ENCODE measurements at places on chromosomes 13 and 19.
A peak's percentile ranks its signal among the peaks of the same experiment; 100 is the strongest.

- H3K27ac ChIP-seq = no peak overlapping the region
- H3K27me3 ChIP-seq = no peaks in the 10 kb centered on the region
- H3K4me1 ChIP-seq = no peaks in the 10 kb centered on the region
- no peak overlapping the region for H3K4me3 ChIP-seq
- H3K36me3 ChIP-seq = no peaks in the 10 kb centered on the region
- no peak for DNase-seq
Measured at GRCh38 chr13:35812736-35813135, 318.4 kb downstream of the DCLK1 start.

GRCh38 chr19:38162094-38162493 is 61.9 kb downstream of the DPF1 start:
- H3K4me3 ChIP-seq = no peak overlapping the region
- peaks cover 15% of the 10 kb centered on the region for H3K36me3 ChIP-seq
- no peaks in the 10 kb centered on the region for H3K27me3 ChIP-seq
- H3K27ac ChIP-seq = no peak overlapping the region
- no peaks in the 10 kb centered on the region for H3K4me1 ChIP-seq

DNA sequence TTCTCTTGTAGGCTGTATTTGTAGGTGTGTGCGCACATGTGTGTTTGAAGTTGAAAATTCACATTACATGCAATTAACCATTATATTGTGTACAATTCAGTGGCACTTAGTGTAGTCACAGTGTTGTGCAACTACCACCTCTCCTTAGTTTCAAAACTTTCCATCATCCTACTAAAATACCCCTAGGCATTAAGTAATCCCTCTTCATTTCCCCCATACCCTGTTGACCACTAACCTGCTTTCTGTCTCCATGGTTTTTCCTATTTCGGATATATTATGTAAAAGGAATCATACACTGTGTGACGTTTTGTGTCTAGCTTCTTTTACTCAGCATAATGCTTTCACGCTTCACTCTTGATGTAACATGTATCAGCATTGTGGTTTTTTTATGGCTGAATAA is 16.1 kb downstream of the LSM14A start:
- H3K4me3 ChIP-seq = no peak overlapping the region
- DNase-seq = no peak
- no peaks in the 10 kb centered on the region for H3K36me3 ChIP-seq
- H3K4me1 ChIP-seq = peaks cover 53% of the 10 kb centered on the region
- no peaks in the 10 kb centered on the region for H3K27me3 ChIP-seq
- peak overlapping the region; percentile 65 for H3K27ac ChIP-seq

- no peak overlapping the region for H3K4me3 ChIP-seq
- peaks cover 4% of the 10 kb centered on the region for H3K36me3 ChIP-seq
- no peak overlapping the region for H3K27ac ChIP-seq
Measured at GRCh38 chr19:38093587-38093986, 130.4 kb downstream of the DPF1 start.

- H3K36me3 ChIP-seq = peaks cover 2% of the 10 kb centered on the region
- DNase-seq = no peak
- no peaks in the 10 kb centered on the region for H3K4me1 ChIP-seq
- H3K4me3 ChIP-seq = no peak overlapping the region
- no peaks in the 10 kb centered on the region for H3K27me3 ChIP-seq
- no peak overlapping the region for H3K27ac ChIP-seq
Measured at GRCh38 chr13:21466527-21466926, 7.4 kb upstream of the ZDHHC20 start.

- H3K4me1 ChIP-seq = peaks cover 56% of the 10 kb centered on the region
- peak; percentile 30 for DNase-seq
- peak overlapping the region; percentile 86 for H3K4me3 ChIP-seq
- H3K27ac ChIP-seq = peak overlapping the region; percentile 99
Measured at GRCh38 chr19:49556412-49557398, 23.7 kb downstream of the NOSIP start.

- H3K36me3 ChIP-seq = no peaks in the 10 kb centered on the region
- H3K27me3 ChIP-seq = no peaks in the 10 kb centered on the region
- no peak for DNase-seq
- H3K27ac ChIP-seq = no peak overlapping the region
Measured at GRCh38 chr13:80441968-80442367, 101.0 kb upstream of the SPRY2 start.

DNA sequence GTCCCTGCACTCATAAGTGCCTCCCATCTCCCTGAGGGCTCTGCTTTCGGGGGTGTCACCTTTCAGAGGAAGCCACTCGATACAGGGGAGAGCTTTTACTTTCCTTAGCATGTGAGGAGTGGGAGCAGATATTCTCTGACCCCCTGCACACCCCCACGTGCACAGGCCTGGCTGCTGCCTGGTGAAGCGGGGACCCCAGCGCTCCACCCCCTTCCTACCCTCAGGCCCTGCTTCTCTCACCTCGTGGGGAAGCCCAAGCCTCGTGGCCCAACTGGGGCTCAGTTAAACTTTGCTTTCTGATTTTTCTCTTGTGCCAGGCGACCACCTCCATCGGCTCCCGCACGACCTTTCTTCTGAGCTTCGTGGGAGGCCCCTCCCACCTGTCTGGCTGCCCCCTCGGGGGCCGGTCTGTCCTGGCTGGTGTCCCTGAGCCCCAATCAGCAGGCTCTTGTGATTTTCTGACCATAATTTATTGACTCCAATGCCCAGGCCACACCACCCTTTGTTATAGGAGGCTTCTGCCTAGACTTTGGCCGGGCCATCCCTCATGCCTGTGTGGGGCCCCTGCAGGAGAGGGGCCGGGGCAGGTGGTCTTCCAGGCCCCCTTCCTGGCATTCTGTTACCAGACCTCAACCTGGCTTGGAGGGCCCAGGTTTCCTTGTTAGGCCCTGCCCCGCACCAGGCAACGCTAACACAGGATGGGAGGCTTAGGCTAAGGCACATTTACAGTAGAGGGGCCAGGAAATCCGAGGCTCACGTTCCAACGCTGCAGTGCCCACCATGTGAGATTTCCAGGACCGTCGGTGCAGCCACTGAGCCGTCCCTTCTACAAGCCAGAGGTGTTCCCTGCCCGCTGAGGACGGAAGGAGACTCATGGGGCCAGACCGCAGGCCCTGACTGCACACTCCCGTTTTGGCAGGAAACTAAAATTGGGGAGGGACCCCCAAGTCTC is 3.7 kb downstream of the TMED1 start:
- peak overlapping the region; percentile 55 for H3K4me3 ChIP-seq
- H3K36me3 ChIP-seq = no peaks in the 10 kb centered on the region
- DNase-seq = no peak
- H3K27me3 ChIP-seq = no peaks in the 10 kb centered on the region
- H3K4me1 ChIP-seq = peaks cover 10% of the 10 kb centered on the region

DNA sequence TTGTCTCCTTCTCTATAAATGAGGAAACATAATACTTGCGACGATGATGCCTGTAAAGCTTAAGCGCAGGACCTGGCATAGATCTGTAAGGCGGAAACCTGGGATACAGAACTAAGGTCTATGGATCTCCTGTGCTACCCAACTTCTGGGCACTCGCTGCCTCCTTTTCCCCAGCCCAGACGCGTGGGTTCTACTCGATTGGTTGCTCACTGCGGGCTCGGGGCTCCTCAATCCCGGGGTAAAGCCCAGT is 615 bp upstream of the PSMC4 start:
- peak overlapping the region; percentile 99 for H3K4me3 ChIP-seq
- no peaks in the 10 kb centered on the region for H3K27me3 ChIP-seq
- H3K27ac ChIP-seq = peak overlapping the region; percentile 100
- peaks cover 14% of the 10 kb centered on the region for H3K36me3 ChIP-seq
- DNase-seq = no peak
- peaks cover 49% of the 10 kb centered on the region for H3K4me1 ChIP-seq

DNA sequence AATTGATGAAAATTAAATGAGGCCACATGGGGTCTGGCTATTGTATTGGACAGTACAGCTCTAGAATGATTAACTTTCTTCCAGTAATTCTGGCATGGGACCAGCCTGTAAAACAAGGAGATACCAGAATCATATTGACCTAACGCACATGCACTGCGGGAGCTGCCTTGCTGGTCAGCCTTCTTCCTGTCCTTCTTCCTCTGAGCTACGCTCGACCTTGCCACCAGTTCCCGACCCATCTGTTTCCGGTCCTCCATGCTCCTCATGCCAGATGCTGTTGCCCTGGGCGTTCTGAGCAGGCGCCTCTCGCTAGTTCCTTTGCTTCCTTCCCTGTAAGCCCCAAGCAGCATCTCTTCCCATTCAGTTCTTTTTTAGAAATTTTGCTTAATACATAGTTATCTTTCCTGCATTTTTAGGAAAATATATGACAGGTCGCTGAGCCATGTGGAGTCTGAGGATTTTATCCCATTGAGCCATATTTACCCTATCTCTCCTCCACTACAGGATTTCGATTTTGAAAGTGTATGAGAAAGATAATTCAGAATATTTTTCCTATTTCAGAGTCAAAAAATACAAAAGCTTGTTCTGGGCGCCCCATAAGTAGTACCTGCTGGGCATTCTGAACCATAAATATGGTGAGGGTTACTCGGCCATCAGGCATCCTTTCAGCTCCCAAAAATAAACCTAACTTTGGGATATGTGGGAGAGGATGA is 38.6 kb downstream of the TNFRSF19 start:
- peak overlapping the region; percentile 25 for H3K4me3 ChIP-seq
- peaks cover 11% of the 10 kb centered on the region for H3K4me1 ChIP-seq
- H3K36me3 ChIP-seq = peaks cover 3% of the 10 kb centered on the region
- DNase-seq = no peak
- H3K27ac ChIP-seq = no peak overlapping the region

- peaks cover 5% of the 10 kb centered on the region for H3K4me1 ChIP-seq
- H3K27me3 ChIP-seq = peaks cover 8% of the 10 kb centered on the region
- H3K27ac ChIP-seq = peak overlapping the region; percentile 51
- peak overlapping the region; percentile 36 for H3K4me3 ChIP-seq
Measured at GRCh38 chr19:55486971-55487923, 989 bp upstream of the SSC5D start.

DNA sequence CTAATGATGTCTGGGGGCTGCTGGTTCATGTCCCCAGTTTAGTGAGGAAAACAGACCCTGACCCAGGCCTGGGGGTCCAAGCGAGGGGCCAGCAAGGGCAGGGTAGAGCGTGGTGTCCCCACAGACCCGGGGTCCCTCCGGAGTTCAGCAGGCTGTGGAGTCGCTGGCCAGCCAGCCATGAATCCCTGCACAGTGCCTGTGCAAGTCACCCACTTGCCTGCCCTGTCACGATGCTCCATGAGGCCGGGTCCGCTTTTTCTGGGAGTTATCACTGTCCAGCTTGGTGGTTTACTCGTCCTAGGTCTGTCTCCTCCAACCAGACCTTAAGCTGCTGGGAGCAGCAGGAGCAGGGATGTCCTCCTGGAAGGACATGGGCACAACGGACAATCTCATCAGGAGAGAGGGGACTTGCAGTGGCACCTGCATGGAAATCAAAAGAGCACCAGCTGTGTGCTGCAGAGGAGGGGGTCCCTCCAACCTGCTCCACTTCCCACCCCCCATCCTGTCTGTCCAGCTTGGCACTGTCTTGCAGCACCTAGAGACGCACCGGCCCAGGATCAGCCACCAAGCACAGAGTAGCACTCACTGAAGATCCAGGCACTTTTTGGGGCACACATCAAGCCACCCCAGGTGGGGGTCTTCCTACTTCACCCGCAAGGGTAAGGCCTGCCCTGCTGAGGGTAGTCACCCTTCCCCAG is 121.8 kb downstream of the URI1 start:
- no peak for DNase-seq
- H3K4me3 ChIP-seq = no peak overlapping the region
- no peaks in the 10 kb centered on the region for H3K4me1 ChIP-seq
- no peaks in the 10 kb centered on the region for H3K36me3 ChIP-seq

DNA sequence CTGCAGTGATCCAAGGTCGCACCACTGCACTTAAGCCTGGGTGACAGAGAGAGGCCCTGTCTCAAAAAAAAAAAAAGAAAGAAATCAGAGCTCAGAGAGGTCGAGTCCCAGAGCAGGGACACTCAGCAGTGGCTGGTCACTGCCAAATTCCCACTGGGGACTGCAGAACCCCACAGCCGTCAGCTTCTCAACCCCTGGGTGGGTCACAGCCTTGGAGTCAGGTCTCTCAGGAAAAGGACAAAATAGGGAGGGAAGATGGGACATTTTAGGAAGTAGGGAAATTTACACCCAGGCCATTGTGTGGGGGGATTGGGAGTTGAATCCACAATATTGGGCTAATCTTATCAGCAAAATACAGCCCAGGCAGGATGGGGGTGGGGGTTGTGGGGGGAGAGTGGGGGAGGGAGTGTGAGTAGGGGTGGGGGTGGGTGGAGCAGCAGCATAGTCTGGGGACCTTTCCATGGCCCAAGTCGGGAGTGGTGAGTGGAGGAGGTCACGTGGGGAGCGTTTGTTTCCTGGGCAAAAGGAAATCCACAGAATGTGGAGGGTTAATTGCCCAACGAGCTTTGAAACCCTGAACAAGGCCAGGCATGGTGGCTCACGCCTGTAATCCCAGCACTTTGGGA is 5.0 kb upstream of the CCDC194 start:
- no peaks in the 10 kb centered on the region for H3K27me3 ChIP-seq
- no peak for DNase-seq
- peak overlapping the region; percentile 14 for H3K27ac ChIP-seq
- peaks cover 2% of the 10 kb centered on the region for H3K36me3 ChIP-seq
- no peak overlapping the region for H3K4me3 ChIP-seq
